ENCODE measurements at places on chromosomes 13 and 19. TPM values are rescaled to one million over a fixed set of nuclear protein-coding genes. Genes with fewer than 3 reads are reported as not detected.
A peak's percentile ranks its signal among the peaks of the same experiment; 100 is the strongest.

GRCh38 chr19:35272122-35272719 is 3.5 kb downstream of the USF2 start:
- no peak overlapping the region for H3K4me3 ChIP-seq
- DNase-seq: no peak
- peaks cover 8% of the 10 kb centered on the region for H3K4me1 ChIP-seq
- H3K27me3 ChIP-seq: no peaks in the 10 kb centered on the region
- no peak overlapping the region for H3K27ac ChIP-seq

DNA sequence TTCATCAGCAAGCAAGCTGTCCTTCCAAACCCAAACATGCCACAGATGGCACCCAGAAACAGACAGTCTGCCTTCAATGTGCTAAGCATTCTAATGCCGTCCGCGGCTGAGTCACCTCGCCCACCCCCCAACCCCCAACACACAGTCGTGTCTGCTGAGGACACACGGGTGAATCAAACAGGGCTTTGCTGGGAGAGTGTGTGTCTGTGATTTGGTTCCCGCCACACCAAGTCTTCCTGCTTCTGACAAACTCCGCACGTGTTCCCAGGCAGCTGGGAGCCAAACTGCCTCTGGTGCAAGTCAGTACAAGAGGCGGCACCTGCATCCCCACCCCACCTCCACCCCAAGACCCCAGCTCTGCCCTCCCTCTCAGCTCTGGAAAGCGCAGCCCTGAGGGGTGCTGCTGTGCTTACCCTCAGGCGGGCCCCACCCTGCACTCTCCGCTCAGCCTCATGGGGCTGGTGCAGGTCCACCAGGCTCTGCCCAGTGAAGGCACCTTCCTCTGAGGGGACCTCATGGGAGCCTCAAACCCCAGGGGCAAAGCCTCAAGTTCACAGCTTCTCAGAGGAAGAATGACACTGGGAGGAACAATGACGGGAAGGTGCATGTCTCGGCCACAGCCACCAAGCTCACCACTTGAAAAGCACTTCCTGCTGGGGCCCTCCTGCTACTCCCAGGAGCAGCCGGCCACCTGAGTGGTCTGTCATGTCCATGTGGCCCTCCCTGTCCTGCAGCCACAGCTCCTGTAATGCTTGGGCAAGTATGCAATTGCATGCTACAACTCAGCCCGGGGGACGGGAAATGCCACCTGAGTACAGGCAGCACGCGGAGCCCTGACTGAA is 15.0 kb upstream of the SLC35E1 start:
- peak overlapping the region; percentile 11 for H3K4me3 ChIP-seq
- H3K27me3 ChIP-seq: no peaks in the 10 kb centered on the region
- DNase-seq: peak; percentile 39
- H3K27ac ChIP-seq: peak overlapping the region; percentile 89
- H3K36me3 ChIP-seq: peaks cover 5% of the 10 kb centered on the region

ERFL gene
- total RNA-seq: 0.09 TPM

GRCh38 chr13:75460644-75461043 is 21.3 kb downstream of the TBC1D4 start:
- H3K27me3 ChIP-seq: no peaks in the 10 kb centered on the region
- no peak overlapping the region for H3K4me3 ChIP-seq
- H3K27ac ChIP-seq: no peak overlapping the region
- no peak for DNase-seq
- H3K4me1 ChIP-seq: no peaks in the 10 kb centered on the region

NLRP4 gene
- under 0.01 TPM for total RNA-seq

- H3K4me3 ChIP-seq: no peak overlapping the region
- no peak overlapping the region for H3K27ac ChIP-seq
- H3K4me1 ChIP-seq: no peaks in the 10 kb centered on the region
- DNase-seq: no peak
- no peaks in the 10 kb centered on the region for H3K27me3 ChIP-seq
These were observed 1437.6 kb downstream of the UQCRFS1 start for GRCh38 chr19:27775395-27775794.

- H3K27ac ChIP-seq: no peak overlapping the region
- peaks cover under 1% of the 10 kb centered on the region for H3K27me3 ChIP-seq
- no peaks in the 10 kb centered on the region for H3K36me3 ChIP-seq
- DNase-seq: no peak
These were observed 29.6 kb downstream of the ADPRHL1 start for GRCh38 chr13:113423520-113424163.

PALM gene
- total RNA-seq: 2.2 TPM
